Left ventricle myocardium inferior (tissue), 1 donor: ENCODE measurements at places on chromosomes 4 and X.

GRCh38 chr4:106329041-106329618, 12.8 kb downstream of the AIMP1 start:
- DNase-seq, result no peak

DNA sequence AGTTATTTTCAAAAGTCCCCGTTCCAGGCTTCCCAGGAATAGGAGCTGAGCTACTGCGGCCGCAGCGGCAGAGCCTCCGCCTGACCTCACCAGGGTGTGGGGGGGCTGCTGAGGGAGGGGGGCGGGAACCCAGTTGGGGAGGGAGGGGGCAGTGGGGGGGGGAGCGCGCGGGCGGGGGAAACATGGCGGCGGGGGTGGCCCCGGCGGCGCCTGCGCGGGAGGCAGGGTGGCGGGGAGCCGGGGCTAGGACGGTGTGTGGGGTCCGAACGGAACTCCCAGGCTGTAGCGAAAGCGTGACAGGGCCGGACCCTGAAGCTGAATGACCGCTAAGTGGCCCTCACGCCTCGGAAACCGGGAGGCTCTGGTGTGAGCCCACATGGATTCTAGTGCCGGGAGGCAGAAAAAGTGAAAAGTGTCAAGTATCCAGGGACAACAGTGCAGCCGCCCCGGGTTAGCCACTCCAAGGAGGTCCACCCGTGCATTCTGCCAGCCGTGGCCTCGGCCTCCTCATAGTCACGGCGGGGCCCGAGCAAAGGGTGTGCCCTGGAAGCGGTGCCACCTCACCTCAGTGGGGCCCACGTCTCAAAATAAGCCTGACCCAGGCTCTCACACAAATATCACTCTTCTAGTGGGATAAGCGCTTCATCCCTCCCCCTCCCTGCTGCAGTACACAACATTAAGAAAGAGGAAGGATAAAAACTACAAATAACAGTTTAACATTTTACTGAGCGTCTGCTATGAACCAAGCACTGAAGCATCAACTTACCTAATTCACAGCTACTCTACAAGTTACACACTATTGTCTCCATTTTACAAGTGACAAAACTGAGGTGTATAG, at the start of gene KLHL13:
Gene KLHL13 (minus strand): TSS at position 98 of the 838 bp plus-strand sequence. CDS start 88,337 bp downstream, outside the sequence.
- DNase-seq, result peak; percentile 41

GRCh38 chr4:72935462-72935861, 134.1 kb downstream of the COX18 start:
- no peak for DNase-seq

GRCh38 chr4:89897867-89898266, 3.2 kb downstream of the MMRN1 start:
- no peak for DNase-seq

DNA sequence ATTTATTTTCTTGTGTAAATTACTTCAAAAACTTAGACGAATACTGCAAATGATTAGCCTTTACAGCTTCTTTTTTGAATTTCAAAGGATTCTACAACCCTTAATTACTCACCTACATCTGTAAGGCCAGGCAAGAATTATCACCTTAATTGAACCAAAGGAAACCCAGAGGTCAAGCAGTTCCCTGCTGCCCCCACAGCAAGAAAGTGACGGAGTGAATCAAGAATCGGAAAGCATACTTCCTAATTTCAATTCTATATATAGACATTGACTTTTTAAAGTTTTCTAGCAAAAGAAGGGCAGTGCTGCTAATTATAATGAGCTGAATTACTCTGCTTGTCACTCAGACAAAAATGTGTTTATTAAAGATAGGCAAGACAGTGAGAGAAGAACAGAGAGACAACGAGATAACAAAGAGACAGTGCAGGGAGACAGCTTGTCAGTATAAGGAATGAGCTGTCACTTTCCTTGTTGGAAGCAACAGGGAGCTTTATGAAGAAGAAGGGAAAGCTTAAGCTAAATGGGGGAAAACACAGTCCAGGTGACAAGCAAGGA, 47.5 kb upstream of the SPANXN4 start:
- DNase-seq, result no peak

DNA sequence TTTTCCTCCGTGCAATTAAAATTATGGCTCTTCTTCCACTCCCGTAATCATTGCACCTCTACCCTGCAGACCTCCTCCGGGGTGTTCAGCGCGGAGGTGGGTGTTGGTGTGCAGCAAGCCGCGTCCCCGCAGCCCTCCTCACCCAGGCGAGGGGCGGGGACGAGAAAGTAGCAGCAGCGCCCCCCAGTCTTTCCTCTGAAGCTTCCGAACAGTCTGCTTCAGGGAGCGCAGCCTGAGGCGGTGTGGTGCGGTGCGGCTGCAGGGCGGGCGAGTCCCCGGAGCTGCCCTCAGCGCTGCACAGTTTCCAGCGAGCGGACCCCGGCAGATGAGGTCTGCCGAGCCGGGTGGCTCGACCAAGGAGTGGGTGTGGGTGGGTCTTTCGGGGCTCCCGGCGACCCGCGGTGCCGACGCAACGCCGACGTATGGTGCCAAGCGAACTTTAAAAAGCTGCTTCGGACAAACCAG, at the start of gene FRAS1:
Gene FRAS1 (plus strand): TSS at position 189 of the 465 bp plus-strand sequence. CDS start 687 bp downstream, outside the sequence.
- DNase-seq, result peak; percentile 26

GRCh38 chrX:10341309-10341708, 184.5 kb downstream of the CLCN4 start:
- DNase-seq, result no peak

DNA sequence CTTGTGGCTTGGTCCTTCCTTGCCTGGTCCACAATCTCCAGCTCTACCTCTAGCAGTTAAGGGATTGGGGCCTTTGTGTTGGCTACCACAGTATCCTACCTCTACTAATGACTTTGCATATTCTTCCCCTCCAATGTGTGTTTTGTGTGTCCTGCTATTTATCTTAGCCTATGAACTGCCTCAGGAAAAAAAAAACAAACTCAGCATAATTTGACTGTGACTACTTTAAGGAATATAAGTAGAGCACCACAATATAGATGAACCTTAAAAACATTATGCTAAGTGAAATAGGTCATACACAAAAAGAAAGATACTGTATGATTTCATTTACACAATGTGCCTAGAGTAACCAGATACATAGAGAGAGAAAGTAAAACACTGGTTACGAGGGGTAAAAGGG, 61.3 kb upstream of the PTPN13 start:
- DNase-seq, result no peak

DNA sequence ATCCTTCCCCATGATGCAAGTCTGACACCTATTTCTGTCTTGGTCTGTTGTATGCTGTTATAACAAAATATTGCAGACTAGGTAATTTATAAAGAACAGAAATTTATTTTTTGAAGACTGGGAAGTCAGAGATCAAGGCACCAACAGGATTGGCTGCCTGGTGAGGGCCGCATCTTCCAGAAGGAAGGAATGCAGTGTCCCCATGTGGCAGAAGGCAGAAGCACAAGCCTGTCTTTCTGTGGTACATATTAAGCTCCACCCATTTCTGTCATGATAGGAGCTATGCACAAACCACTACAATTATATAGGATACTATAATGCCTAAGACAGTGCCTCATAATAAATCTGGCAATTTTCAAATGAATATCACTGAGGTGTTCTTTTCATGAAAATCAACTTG, 502.3 kb upstream of the DIAPH2 start:
- DNase-seq, result no peak

- DNase-seq, result peak; percentile 68
Observed at GRCh38 chr4:77818073-77818601, 1.0 kb downstream of the CNOT6L start.

DNA sequence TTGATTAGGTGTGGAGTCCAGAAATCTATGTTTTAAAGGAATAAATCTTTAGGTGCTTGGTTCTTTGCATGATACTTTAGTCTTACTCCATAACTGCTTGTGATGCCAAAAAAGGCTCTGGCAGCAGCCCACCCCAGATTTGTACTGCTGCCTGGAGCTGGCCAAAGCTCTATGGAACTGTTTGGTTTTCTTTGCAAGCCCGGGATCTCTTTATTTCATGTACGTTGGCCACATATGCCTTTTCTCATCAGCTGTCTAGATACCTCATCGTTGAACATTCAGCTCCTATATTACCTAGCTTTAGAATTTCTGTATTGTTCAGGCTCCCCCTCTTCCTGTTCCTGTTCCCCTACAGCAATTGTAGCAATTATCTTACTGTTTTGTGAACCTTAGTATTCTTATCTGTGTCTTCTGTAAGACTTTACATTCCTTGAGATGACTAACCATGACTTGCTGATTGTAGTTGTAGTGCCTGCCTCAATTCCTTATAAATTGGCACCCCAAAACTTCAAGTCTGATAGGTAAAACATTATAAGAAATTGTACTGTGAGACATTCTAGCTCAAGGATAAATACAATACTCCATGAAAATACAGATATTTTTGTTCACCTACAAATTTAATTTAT, 199.4 kb upstream of the GPRIN3 start:
- no peak for DNase-seq

GRCh38 chrX:141641138-141641537, 51.6 kb downstream of the SPANXA2 start:
- DNase-seq, result no peak

- DNase-seq, result peak; percentile 75
Observed at GRCh38 chr4:54233697-54234496, 4.8 kb downstream of the PDGFRA start.

- no peak for DNase-seq
Observed at GRCh38 chrX:133638285-133638684, 223.0 kb upstream of the GPC4 start.

DNA sequence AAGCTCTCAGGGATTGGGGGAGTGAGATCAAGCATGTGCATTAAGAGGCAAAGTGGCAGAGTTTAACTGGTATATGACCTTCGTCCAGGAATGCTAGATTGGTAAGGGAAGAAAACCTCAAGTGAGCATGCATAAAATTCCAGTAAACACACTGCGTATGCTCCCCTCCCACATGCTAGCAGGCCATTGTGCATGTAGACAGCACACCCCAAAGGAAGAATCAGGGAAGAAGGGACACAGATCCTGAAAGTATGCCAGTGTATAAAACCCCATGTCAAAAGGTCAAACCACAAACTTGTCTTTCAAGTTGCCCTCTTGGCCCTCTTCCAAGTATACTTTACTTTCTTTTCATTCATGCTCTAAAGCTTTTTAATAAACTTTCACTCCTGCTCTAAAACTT, 405.2 kb upstream of the CNKSR2 start:
- DNase-seq, result no peak

DNA sequence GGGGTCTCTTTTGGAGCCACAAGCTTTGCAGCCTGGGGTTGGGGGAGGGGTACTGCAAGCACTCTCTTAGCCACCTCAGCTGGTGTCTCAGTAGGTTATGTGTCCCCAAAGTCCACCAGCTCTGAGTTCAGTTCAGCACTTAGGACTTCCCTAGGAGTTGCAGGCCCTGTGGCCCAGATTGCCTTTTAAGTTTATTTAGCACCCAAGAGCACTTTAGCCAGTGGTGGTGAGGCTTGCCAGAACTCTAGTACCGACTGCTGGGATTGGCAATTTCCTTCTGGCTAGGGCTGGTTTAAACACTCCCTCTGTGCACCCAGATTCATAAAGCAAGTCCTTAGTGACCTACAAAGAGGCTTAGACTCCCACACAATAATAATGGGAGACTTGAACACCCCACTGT, 489.9 kb upstream of the RPS6KA3 start:
- DNase-seq, result no peak

GRCh38 chr4:15054541-15054940, 52.3 kb downstream of the CPEB2 start:
- no peak for DNase-seq
